ENCODE measurements at places on chromosomes 5 and 9.

- peak; percentile 70 for DNase-seq
These were observed 35.9 kb downstream of the TGFBR1 start for GRCh38 chr9:99140685-99141314.

DNA sequence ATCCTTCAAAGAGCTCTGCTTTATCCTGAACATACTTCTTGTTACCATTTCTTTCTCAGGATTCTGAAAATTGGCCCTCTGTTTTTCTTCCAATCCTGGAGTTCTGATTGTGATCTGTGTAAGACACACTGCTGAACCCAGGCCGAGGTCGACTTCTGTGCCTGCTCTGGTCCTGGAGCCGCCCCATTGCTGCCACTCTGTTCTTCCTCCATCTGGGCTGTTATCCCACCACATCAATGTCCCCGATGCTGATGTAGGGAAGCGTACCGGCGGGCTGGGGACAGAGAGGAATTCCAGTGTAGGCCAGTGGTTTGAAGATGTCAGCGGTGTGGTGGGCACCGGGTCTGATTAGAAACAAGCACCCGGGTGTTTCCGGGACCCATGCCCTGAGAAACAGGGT, 102.5 kb downstream of the LIFR start:
- no peak for DNase-seq

DNA sequence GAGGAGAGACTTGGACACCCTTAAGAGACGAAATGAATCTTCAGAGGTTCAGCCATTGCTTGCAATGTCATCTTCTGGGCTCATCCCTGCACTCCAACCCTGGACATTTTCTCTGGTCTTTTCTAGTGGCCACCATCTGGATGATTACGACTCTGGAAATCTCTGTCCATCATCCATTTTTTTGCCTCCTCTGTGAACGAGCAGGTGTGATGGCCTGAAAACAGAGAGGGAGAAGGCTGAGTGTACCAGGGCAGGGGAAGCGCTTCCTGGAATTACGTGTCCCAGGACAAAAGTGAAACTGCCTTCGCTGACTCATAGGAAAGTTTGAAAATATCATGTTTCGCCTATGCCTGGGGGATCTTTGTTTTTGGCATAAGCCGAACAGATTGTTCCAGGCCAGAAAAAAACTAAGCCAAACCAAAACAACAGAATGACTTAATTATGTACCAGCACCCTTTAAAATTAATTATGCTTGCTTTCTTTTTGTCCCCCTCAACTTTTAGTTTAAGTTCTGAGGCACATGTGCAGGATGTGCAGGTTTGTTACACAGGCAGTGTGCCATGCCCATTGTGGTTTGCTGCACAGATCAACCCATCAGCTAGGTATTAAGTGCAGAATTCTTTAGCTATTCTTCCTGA, 31.9 kb downstream of the ANKRD33B start:
- peak; percentile 96 for DNase-seq

DNA sequence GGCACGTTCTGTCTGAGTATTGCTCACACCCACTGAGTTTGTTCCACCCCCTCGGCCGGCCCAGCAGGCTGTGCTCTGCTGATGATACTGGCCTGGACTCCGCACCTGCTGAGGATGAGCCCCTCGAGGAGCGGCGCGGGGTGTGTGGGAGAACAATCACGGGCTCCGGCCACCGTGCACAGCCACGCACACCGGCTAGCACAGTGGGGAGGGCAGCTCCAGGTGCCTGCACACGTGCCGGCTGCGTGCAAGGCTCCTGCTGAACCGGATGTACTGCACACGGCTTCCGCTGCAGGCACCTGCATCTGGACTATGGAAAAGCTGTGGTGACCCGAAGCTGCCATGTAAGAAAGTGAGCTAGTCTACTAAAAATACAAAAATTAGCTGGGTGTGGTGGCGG, 485.2 kb upstream of the CDH9 start:
- DNase-seq, result no peak

- peak; percentile 16 for DNase-seq
These were observed 218.7 kb upstream of the EFNA5 start for GRCh38 chr5:107889387-107889786.

DNA sequence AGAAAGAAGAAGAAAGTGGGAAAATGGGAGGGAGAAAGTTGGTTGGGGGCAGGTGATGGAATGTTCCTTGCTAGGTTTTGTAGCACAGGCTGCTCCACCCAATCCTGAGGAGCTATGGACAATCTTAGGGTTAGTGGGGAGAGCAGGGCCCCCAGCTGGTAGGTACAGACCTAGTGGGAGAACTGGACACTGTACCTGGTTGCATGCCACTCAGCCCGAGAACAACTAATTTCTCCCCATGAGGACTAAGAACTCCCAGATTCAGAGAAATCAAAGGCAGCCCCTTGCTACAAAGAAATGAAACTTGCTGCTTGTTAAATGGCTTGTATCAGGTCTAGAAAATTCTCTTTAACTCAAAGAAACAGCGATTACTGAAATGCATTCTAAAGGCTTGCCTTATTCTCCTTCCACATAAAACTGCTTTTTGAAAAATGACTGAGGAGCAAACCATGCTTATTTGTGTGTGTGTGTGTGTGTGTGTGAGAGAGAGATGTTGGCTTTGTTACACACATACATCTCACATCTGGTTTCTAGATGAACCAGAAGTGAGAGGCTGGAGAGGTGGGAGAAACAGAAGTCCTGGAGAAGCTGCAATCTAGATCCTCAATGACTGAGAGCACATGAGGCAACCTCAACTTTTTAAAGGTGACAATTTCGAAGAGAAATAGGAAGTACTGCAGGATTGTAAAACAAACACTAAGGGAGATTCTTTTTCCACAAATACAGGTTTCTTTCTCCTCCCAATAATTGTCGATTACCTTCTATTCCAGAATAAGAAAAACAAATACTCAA, 28.9 kb downstream of the FYB1 start:
- DNase-seq, result no peak

- DNase-seq, result no peak
These were observed 439.5 kb upstream of the CD180 start for GRCh38 chr5:67636091-67636490.

GRCh38 chr5:144876990-144877389, 706.3 kb downstream of the KCTD16 start:
- DNase-seq, result no peak

- peak; percentile 50 for DNase-seq
These were observed 15.1 kb downstream of the IFNA1 start for GRCh38 chr9:21455320-21455719.

DNA sequence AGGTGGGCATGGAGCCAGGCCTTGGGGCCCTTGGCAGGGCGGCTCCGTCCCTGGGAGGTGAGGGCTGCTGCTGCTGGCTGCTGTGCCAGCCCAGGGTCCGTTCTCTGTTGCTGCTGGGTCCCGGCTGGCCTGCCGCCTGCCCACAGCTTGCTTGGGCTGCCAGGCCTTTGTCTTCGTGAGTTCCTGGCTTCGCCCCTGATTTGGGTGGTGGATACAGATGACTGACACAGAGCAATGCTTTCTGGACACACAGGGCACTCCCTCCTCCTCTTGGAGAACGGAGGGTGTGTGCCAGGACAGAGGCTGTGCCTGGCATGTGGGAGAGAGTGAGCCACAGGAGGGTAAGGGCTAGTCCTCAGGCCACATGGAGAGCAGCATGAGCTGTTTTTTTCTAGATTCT, 166.1 kb downstream of the MACROH2A1 start:
- DNase-seq, result no peak

- peak; percentile 49 for DNase-seq
These were observed 44.6 kb downstream of the STC2 start for GRCh38 chr5:173283318-173284288.

DNA sequence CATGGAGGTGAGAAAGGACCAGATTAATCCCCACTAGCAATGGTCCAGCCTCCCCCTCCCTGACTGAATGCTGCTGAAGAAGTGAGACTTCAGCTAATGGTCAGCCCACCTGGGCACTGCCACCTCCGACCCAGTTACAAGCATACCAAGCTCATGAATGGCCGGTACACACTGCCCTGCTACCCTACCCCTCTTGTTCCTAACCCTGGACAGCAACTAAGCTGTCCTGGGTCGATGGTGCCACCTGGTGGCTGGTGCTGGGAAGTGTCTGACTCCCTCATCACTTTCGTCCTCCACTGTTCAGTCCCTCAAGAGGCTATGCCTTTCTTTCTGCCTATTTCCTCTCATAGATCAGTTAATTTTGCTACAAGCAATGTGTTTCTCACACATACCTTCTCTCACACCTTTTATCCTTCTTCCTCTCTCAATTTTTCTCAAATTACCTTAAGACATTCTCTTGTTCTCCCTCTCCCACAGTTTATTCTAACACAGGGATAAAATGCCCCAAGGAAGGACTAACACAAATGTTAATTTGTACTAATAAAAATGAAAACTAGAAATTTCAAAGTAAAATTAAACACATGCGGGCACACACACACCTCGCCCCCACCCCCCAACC, 42.4 kb downstream of the PAX5 start:
- DNase-seq, result peak; percentile 31

DNA sequence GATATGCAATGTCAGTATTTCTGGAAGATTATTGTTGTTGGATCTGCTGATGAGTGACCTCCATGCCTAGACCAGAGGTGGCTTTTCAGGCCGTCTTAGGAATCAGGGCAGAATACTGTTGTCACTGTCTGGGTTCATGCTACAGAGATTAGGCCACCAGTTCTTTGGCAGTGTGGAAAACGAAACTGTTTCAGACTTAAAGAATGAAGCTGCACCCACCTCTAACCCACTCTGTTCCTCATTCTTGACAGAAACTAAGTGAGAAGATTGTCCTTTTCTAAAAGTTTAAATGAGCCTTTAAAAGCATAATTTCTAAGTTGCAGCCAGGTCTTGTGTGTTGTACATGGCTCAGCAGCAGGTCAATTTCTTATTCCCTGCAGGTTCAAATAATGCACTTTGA, 444.3 kb downstream of the ENC1 start:
- no peak for DNase-seq
